ENCODE measurements at places on chromosomes 5 and 9.

DNA sequence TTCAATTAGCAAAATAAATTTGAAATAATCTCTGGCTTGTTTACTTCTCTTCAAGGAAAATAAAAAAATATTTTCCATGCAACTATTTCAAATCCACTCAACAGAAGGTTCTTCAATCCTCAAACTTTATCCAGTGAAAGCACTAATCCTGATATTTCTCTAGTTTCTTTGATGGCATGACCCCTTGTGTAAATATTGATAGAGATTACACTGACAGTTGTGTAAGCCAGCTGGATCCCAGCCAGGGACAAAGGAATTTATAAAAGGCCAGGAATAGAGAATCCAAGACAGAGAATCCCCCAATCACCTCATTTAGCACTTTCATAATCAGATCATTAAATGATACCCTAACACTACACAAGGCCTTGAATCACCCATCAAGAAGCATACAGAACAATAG, 135.2 kb downstream of the GNA14 start:
- no peak for DNase-seq

DNA sequence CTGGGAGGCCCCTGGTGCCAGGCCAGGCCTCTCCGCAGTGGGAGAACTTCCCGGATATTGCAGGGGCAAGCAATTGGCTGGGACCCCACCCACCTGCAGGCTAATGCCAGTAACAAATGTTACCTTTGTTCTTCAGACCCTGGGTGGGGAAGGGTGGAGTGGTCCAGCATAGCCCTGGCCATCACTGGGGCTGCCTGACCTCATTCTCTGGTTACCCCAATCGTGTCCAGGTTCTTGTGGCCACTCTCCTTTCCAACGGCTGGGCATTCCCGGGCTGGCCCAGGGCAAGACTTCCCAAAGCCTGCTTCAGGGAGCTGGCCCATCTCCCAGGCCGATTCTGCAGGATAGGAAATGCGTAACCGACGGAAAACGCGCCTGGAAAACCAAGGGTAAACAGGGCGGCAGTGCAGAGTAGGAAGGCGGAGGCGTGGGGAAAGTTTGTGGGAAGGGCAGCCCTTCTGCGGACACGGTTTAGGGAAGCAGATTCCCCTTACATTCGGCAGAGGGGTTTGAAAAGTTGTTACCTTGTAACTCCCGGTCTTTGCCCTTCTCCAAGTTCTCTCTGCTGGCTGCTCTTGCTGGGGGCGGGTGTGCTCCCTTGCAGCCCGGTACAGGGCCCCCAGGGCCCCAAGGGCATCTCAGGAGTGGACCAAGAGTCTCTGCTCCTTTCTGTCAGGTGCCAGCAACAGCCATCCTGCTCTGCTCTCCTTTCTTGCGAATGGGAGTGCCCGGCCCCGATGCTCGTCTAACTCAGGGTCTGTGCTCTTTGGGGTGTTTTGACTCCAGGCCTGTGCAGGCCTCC, 3.5 kb downstream of the NRARP start:
- DNase-seq = no peak

DNA sequence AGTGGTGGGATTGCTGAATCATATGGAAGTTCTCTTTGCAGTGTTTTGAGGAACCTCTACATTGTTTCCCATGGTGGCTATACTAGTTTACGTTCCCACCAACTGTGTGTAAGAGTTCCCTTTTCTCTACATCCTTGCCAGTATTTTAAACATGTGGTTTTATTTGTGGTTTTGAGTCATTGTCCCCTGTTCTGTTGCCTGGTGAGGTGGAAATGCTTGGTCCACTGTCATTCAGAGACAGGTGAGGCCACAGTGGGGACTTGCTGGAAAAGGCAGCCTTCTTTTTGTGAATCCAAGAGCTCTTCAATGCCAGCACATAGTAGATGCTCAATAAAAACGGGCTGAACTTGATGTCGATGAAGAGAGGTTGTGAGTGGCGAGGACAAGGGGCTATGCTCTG, 44.2 kb downstream of the SH3PXD2B start:
- no peak for DNase-seq

DNA sequence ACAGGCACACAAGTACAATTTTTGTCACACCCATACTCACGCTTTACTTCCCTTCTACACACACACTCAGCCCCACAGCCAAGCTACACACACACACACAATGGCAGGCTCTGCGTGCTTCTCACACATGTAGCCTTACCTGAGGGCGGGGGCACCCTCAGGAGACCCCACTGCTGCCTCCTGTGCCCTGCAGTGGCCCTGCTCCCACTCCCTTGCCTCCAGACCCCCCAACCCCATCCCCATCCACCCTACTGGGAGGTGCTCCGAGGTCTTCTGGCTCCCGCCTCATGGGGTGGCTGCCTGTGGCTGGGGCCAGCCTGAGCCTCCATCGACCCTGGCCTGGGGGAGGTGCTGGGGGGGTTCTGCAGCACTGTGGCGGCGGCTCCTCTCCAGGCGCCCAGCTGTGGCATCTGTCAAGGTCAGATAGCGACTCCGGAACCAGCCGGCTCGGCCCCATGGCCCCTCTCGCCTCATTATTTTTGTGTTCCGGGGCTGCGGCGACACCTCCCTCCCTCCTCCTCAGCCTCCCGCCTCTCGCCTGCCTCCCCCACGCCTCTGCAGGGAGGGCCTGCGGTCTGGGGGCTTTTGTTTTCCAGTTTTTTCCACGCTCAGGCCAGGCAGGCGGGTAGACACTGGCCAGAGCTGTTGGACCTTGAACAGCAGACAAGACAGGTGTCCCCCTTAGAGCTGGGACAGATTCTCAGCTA, 21.7 kb downstream of the CXXC5 start:
- DNase-seq = no peak

- no peak for DNase-seq
These were observed 545.6 kb downstream of the ACTL7B start for GRCh38 chr9:108310202-108310601.

DNA sequence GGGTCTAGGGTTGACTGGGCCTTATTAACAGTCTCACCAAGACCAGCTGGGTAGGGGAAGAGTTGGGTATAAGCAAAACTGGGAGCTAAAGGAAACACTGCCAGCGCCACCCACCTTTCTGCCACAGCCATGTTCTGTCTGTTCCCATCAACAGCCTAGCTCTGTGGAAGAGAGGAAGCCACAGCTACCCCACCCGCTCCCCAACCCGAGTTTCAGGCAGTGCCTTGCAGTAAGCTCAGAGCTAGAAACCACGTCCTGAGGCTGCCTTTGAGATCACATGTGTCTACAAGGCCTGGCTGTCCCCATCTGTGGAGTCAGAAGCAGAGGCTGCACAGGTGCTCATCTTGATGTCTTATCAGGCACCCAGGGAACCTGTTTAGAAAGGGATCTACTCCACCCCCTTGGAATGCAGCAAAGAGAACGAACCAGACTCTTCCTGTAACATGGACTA, 15.3 kb downstream of the HNRNPH1 start:
- DNase-seq = no peak

- no peak for DNase-seq
These were observed 152.4 kb downstream of the LRRC70 start for GRCh38 chr5:62731022-62731421.

DNA sequence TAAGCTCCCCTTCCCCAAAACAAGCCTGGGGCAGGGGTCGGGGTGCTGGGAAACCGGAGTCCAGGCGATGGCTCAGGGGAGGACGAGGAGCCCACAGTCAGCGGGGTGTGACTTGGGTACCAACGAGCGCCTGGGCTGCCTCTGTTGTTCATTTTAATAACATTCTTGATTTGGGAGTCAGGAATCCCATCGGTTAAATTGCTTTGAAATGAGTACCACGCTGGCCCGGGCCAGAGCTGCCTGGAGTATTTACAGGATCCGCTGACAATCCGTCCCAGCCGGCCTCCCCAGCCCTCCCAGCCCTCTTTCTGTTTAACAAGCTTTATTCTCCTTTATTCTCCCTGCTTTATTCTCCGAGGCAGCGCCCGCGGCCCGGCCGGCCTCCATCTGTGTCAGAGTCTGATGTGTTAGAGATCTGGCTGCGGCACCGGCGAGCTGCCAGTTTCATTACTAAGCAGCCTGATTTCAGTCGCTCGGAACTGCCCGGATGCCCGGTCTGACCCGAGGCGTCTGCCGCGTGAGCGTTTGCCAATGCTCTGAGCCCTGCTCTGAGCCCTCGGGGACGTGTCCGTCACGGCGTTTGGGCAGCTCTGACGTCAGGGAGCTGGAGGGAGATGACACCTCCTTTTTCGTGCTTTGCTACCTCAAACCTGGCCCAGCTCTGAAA, 16.5 kb upstream of the QRFP start:
- DNase-seq = no peak

DNA sequence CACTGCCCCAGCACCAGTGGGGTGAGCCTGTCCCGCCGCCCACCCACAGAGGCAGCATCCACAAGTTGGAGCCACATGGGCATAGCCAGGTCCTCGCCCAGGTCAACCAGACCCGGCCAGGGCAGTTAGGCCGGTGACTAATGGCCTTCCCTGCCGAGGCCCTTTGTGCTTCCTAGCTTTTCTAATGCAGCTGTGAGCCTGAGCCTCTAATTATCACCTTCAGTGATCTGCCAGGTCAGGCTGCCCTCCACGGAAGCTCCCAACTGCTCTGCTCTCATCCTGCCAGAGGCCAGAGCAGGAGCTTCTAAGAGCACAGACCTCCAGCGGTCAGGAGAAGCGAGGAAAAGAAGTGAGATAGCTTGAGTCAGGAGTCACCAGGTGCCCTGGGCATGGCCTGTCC, 87.1 kb upstream of the PPP1R26 start:
- no peak for DNase-seq

- DNase-seq = no peak
These were observed 11.8 kb downstream of the DEPDC1B start for GRCh38 chr5:60687927-60688720.

DNA sequence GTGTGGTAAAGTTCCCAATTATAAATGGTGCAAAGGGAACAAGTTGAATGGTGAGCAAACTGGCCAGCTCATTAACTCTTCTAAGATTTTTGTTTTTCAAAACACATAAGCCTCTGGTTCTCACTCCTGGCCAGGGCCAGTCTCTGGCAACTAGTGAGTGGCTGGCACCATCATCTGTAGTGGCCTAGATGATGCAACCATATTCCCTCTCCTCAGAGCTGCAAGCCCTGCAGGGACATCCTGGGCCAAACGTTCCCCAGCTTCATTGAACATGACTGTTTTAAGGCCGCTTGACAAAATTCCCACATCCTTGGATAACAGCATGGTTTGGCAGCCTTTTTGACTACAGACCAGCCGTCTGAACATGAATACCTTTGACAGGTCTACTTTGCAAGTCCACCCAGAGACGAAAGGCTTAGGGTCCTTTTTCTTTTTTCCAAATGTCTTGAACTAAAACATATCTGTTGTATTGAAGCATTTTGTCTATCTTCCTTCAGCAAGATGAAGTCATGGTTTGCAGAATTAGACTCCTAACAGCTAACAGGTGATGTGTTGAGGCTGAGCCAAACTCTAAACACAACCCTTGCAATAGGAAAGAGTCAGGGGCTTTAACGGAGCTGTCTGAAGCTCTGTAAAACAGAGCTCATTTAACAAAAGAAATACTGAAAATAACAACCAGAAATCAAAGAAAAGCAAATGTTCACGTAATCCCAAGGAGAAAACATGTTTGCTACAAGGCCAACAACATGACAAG, 23.8 kb downstream of the MACROH2A1 start:
- no peak for DNase-seq

GRCh38 chr9:131421691-131422090, 27.8 kb downstream of the PRRC2B start:
- DNase-seq = no peak

DNA sequence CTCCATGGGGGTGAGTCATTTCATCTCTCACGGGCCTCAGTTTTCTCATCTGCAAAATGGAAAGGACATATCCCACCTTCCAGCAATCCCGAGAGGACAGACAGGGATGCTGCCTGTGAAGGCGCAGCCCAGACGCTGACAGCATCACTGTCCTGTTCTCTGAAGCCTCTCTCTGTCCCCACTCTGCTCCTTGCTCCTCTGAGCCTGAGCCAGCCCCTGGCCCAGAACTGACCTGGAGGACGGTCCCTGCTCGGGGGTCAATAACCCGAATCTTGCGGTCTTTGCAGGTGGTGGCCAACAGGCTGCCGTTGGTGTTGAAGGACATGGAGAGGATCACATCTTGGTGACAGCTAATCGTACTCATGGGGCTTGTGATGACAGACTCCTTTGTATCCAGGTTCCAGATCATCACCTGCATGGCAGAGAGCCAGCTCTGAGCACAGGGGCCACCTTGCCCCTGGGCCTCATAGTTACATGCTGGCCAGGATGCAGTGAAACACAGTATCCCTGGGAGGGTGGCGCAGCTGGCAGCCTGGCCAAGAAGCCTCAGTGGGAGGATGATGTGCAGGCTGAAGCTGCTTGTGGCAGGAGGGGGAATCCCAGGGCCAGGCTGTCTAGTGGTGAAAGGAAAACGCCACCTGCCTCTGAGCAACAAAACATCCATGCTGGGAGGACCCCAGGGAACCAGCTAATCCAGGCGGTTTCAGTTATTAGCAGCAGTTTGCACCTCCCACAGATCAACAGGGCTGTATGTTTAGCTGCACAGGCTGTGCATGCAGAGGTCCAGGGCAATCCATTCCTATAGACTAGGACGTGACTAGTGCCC, 14.0 kb upstream of the TRIM14 start:
- no peak for DNase-seq

- no peak for DNase-seq
These were observed 78.0 kb downstream of the OTULIN start for GRCh38 chr5:14742498-14742897.

DNA sequence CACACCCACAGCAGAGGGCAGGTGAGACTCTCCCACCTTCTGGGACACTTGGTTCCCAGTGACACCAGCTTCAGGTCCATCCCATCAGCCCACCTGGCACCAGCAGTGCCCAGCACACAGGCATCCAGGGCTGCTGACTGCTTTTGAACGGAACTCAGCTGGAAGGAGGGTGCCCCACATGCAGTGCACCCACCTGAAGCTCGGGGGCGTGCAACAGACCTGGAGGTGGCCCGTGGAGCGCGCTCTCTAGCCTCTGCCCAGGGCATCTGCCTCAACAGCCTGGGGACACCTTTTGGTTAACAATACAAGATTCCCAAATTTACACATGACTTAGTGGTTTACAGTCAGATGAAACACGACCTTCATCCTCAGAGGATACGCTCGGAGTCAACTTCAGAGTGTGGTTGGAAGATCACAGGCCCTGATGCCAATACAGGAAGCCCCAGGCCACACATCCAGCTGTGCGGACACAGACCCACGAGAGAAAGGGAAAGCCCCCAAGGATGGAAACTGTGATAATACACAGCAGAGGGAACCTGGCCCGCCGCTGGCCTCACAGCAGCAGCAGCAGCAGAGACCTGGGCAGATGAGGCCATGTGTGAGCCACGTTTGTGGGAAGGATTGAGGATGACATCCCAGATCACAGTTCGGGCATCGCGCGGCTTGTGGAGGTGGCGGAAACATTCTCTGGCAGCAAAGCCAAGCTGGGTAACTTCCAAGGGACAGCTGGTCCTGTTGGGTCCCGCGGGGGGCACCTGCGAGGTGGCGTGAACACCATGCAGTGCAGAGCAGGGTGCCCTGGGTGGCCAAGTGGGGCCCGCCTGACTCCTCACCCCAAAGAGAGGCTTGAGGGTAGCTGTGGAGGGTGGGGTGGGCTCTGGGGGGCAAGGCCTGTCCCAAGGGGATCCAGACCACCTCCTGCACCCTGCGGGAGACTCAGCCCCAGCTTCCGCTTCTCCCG, 64.0 kb downstream of the SECISBP2 start:
- no peak for DNase-seq

Measured in GM04503 (cell line).